ENCODE measurements at places on chromosomes 6 and 20. TPM values are rescaled to one million over a fixed set of nuclear protein-coding genes. Genes with fewer than 3 reads are reported as not detected.

- DNase-seq: no peak
Observed at GRCh38 chr6:10384091-10384609, 30.7 kb downstream of the TFAP2A start.

DNA sequence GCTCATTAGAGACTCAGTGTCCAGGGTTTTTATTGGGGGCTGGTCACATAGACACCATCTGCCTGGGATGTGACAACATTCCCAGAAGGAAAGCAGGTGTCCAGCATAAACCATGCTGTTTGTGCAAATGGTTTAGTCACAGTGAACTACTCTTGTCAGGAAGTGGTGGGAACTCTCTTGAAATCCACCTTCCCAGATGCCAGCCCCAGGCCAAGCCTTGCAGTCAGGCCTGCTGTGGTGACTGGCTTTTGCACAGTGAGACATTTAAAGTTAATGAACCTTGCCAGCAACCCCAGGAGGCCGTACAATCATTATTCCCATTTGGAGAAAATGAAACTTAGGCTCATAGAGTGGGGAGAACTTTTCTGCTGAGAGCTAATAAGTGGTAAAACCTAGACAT, 242.5 kb upstream of the KCNG1 start:
- DNase-seq: no peak

DNA sequence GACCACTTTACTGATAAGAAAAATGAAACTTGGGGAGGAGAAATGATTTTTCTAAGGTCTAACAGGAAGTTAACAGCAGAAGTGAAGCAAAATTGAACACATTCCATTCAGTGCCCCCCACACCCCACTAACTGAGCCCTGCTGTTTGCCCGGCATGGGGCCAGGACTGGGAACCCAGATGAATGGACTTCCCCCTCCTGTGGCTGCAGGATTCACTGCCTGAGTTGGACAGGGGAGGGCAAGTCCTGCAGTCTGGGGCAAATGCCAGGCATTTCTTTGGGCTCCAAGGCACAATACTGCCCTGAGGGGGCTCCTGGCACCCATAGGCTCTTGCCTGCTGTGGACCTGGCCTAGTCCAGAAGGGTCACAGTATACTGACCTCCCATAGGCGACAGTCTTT, 28.3 kb downstream of the FYN start:
- no peak for DNase-seq

- peak; percentile 58 for DNase-seq
Observed at GRCh38 chr20:49381558-49382493, 100.6 kb downstream of the KCNB1 start.

OR12D3 gene
- not detected for total RNA-seq

NEURL2 gene
- 3.0 TPM for total RNA-seq

PDE7B gene
- 19.4 TPM for total RNA-seq

SEL1L2 gene
- not detected for total RNA-seq

EPHA7 gene
- total RNA-seq: under 0.01 TPM

TOMM6 gene
- 61.2 TPM for total RNA-seq

Measured in lung microvascular endothelial cell (primary cell).